Keratinocyte (primary cell): ENCODE measurements at places on chromosomes 7 and 10. TPM values are rescaled to one million over a fixed set of nuclear protein-coding genes. Genes with fewer than 3 reads are reported as not detected.

The ARHGEF5 gene
- 24.2 to 41.0 TPM (median 24.7 TPM) in 3 replicates for polyA plus RNA-seq

The HOXA4 gene
- 0.40 to 1.8 TPM (median 1.5 TPM) in 3 replicates for polyA plus RNA-seq

The SLC13A4 gene
- 0.02 to 0.12 TPM (median 0.03 TPM) in 3 replicates for polyA plus RNA-seq

The CPA5 gene
- 0.24 to 0.35 TPM (median 0.27 TPM) in 3 replicates for polyA plus RNA-seq

The PON1 gene
- not detected in 3 replicates for polyA plus RNA-seq

The TBX20 gene
- polyA plus RNA-seq, result not detected in 3 replicates

The TSPAN12 gene
- polyA plus RNA-seq, result 0.37 to 0.82 TPM (median 0.47 TPM) in 3 replicates

The ARID5B gene
- 5.1 to 7.0 TPM (median 5.4 TPM) in 3 replicates for polyA plus RNA-seq

The FOXI2 gene
- polyA plus RNA-seq, result not detected in 3 replicates
